ENCODE measurements at places on chromosomes 6 and 20. TPM values are rescaled to one million over a fixed set of nuclear protein-coding genes. Genes with fewer than 3 reads are reported as not detected.

- H3K36me3 ChIP-seq = no peaks in the 10 kb centered on the region
- no peak for DNase-seq
- no peak overlapping the region for H3K4me3 ChIP-seq
These were observed 16.2 kb downstream of the KCNB1 start for GRCh38 chr20:49466114-49466912.

DNA sequence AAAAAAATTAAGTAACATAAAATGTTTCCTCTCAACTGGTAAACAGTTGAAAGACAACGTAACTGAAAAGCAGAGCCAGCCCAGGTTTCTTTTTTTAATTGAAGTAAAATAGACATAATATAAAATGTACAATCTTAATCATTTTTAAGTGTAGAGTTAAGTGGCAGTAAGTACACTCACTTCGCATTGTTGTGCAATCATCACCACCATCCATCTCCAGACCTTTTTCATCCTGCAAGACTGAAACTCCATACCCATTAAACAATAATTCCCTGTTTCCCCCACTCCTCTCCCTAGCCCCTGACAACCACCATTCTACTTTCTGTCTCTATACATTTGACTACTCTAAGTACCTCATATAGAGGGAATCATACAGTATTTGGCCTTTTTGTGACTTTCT lies 395.7 kb downstream of the RNGTT start:
- H3K27ac ChIP-seq = no peak overlapping the region
- H3K36me3 ChIP-seq = no peaks in the 10 kb centered on the region
- DNase-seq = no peak
- H3K4me3 ChIP-seq = no peak overlapping the region
- no peaks in the 10 kb centered on the region for H3K4me1 ChIP-seq

DNA sequence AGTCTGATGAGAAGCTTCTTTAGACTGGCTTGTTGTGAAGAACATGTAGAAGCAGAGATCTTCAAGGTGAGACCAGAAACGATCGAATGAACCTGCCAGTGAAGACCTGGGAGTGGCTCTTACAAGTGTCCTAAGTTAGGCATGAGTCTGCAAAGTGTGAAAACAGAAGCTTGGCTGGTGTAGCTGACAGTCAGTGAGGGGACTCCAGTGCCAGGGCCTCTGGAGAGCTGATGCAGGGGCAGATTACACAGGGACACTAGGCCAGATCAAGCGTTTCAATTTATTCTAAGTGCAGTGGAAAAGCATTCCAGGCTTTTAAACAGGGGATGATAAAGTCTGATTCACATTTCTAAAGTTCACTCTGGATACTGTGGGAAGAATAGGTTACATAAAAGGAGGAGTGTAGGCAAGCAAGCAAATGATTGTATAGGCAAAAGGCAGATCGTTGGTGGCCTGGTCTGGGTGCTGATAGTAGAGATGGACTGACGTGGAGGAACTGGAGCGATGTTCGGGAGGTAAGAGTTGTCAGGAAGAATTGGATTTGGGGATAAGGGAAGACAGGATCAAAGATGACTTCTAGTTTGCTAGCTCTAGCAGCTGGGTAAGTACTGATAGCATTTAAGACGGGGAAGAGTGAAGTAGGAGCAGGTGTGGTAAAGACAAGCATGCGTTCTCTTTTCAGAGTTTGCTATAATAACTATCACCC lies 133.5 kb downstream of the MAN1A1 start:
- H3K36me3 ChIP-seq = no peaks in the 10 kb centered on the region
- DNase-seq = no peak
- H3K27ac ChIP-seq = no peak overlapping the region

DNA sequence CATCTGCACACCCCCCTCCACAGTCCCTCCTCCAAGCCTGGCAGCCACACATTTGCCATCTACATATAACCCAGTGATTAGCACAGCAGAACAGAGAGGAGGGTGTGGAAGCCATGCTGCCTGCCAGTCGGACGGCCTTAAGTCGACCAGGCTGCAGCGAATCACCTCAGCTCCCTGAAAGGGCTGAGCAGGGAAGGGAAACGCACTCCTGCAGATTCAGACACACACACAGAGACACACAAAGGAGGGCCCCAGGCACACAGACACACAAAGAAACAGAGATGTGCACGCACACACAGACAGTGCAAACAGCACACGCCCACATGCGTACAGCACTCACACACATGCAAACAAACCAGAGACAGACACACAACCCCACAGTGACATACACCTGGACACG lies 11.2 kb upstream of the SIRPA start:
- DNase-seq = no peak
- H3K4me1 ChIP-seq = no peaks in the 10 kb centered on the region
- no peaks in the 10 kb centered on the region for H3K27me3 ChIP-seq
- no peak overlapping the region for H3K27ac ChIP-seq

DNA sequence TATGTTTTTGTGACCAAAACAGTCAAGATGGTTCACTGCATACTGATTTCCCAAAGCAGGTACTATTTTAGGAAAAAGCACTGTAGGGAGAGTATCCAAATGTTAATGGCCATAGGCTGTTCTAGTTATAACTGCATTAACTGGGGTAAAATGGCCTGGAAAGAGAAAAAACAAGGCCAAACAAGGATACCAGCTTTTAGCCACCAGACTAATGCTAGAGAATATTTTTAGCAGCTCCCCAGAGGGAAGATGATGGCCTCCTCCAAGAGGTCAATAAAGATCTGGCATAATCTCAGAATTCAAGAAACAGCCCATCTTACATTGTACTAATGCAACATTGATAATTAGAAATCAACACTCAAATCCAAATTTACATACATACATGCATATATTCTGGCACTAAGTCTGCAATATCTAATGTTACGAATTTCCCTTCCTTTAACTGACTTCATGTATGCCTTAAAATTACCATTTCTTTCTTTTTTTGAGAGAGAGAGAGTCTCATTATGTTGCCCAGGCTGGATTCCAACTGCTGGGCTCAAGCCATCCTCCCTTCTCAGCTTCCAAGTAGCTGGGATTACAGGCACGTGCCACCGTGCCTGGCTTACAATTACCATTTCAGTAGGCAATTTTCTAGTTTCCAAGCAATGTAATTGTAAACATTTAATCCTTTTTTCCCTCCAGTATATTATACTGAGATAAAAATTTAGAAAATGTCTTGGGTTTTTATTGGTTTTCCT lies 9.3 kb downstream of the COX7A2 start:
- H3K36me3 ChIP-seq = peaks cover 19% of the 10 kb centered on the region
- DNase-seq = no peak
- no peaks in the 10 kb centered on the region for H3K27me3 ChIP-seq
- H3K27ac ChIP-seq = no peak overlapping the region
- no peak overlapping the region for H3K4me3 ChIP-seq
- H3K4me1 ChIP-seq = no peaks in the 10 kb centered on the region

GRCh38 chr6:168299541-168300511 lies 19.8 kb downstream of the DACT2 start:
- no peaks in the 10 kb centered on the region for H3K36me3 ChIP-seq
- no peak overlapping the region for H3K4me3 ChIP-seq
- no peak overlapping the region for H3K27ac ChIP-seq
- no peaks in the 10 kb centered on the region for H3K27me3 ChIP-seq

DNA sequence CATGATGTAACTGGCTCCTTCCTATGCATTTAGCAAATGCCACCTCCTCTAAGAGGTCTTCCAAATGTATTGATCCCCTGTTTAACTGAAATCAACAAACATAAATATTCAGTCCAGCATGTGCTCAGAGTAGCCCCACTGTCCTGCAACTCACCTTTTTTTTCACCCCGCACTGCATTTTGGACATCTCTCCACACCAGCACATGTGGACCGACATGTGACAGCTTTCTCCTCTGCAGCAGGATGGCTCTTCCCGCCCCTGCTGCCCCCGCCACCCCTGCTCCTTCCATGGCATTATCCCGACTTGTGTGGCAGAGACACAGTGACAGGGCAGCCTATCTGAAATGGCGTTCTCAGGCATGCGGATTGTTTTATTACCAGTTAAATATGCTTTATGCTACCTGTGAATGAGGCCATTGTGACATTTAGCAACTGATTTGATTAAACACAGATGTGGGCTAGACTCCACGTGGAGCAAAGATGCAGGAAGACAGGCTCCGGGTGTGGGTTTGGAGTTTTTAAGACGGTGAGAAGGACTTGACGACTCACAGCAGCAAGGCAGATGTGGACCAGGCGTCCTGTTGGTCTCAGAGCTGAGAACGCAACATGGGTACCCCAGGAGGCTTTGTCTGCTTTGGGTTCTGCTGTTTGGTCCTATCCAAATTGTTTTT lies 161.2 kb downstream of the EYA2 start:
- no peaks in the 10 kb centered on the region for H3K36me3 ChIP-seq
- H3K4me1 ChIP-seq = no peaks in the 10 kb centered on the region
- no peak for DNase-seq
- no peak overlapping the region for H3K27ac ChIP-seq

DNA sequence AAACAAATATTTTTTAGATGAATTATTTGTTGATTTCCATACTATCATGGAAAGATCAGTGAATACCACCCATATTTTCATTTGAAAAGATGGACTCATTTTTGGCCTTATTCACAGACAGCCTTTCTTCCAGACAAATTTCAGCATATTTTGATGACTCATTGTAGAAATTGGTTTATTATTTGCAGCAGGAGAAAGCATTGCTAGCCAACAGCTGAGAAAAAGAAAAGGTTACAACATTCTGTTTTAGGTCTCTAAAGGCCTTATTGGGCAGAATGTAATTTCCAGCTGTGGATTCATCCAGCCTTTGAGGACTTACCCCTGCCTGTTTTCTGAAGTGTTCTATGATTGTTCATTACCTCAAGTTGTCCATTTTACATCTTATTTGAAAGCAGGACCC lies 201.9 kb downstream of the PLCB4 start:
- H3K27ac ChIP-seq = no peak overlapping the region
- no peak for DNase-seq
- H3K4me3 ChIP-seq = no peak overlapping the region
- no peaks in the 10 kb centered on the region for H3K4me1 ChIP-seq
- no peaks in the 10 kb centered on the region for H3K27me3 ChIP-seq

DNA sequence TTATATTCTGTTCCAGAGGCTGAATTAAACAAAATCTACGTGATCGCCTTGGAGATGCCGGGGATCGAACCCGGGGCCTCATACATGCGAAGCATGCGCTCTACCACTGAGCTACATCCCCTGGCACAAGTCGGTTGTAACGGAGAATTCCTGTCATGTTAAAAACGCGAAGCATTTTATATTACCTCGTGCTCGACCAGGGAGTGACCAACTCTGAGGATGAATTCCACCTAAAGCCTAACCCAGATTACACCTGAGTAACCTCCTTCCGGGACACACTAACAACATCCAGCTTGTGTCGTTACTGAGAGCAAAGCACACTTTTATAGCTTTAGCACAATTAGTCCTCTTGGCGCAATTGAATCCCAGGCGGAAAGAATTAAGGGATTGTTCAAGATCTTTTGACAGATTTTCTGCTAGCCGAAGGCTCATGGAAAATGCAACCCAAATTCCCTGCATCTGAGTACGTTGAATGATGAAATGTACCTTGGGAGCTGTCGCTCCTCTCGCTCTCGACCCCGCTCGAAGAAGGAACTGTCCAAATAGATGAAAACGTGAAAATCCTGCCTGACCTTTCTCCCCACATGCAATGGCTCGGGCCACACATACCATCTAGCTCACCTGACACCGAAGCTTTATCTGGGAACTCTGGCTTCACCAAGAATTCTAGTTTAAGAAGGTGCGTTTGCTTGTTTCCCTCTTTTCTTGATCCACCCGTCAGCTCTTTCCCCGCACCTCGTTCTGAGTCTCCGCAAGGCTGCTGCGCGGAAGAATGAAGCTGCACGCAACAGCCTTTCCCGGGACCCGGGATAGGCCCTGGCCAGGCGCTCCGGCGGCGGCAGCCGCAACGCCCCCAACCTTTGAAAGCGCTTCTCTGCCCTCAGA lies 148.3 kb downstream of the GPX5 start:
- H3K27me3 ChIP-seq = peaks cover 3% of the 10 kb centered on the region
- no peak overlapping the region for H3K4me3 ChIP-seq
- no peaks in the 10 kb centered on the region for H3K36me3 ChIP-seq
- no peak for DNase-seq

GRCh38 chr6:5468586-5468985 lies 207.3 kb downstream of the FARS2 start:
- DNase-seq = no peak
- no peaks in the 10 kb centered on the region for H3K4me1 ChIP-seq
- no peaks in the 10 kb centered on the region for H3K27me3 ChIP-seq
- H3K36me3 ChIP-seq = no peaks in the 10 kb centered on the region

GRCh38 chr6:103872678-103873077 lies 987.0 kb downstream of the HACE1 start:
- no peak overlapping the region for H3K27ac ChIP-seq
- no peaks in the 10 kb centered on the region for H3K4me1 ChIP-seq
- H3K4me3 ChIP-seq = no peak overlapping the region
- H3K27me3 ChIP-seq = no peaks in the 10 kb centered on the region
- no peak for DNase-seq

DNA sequence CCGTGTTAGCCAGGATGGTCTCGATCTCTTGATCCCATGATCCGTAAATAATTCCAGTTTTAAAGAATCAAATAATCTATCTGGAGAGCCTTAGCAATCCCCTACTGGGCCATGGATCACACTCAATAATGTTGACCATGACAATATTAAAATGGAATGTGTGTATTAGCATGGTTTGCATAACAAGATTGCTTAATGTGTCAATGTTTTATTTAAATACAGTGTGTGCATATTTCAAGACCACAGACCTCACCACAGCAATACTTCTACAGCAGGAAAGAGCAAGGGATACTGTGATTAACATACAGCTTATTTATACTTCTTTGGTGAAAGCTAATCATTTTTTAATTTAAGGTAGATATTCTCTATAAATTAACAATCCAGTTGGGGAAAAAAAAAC lies 470.4 kb downstream of the TFAP2B start:
- H3K27me3 ChIP-seq = no peaks in the 10 kb centered on the region
- no peak overlapping the region for H3K4me3 ChIP-seq
- no peak overlapping the region for H3K27ac ChIP-seq

DNA sequence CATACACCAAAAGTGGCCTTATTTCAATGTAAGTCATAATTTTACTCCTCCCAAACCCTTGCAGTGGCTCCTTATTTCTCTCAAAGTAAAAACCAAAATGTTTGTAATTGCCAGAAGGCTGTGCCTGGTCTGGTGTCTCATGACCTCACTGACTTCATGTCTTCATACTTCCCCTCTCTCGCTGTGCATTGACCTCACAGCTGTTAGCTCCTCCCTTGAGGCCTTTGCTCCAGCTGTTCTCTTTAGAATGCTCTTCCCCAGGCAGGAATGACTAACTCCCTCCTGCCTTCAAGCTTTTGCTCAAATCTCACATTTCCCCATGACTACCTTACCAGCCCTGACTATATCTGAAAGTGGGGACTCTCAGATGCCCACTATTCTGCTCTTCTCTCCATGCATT lies 83.3 kb downstream of the MTFR2 start:
- no peaks in the 10 kb centered on the region for H3K27me3 ChIP-seq
- H3K4me1 ChIP-seq = no peaks in the 10 kb centered on the region
- DNase-seq = no peak
- H3K36me3 ChIP-seq = no peaks in the 10 kb centered on the region
- no peak overlapping the region for H3K27ac ChIP-seq

The OVOL2 gene
- not detected for total RNA-seq

The GFOD1 gene
- 0.84 TPM for total RNA-seq

The PDCD2 gene
- total RNA-seq = 76.1 TPM

The DYNLT2 gene
- total RNA-seq = 2.9 TPM
